ENCODE measurements at places on chromosomes 12 and 14. TPM values are rescaled to one million over a fixed set of nuclear protein-coding genes. Genes with fewer than 3 reads are reported as not detected.

The GPR137C gene
- total RNA-seq: 0.65 TPM

The CNTN1 gene
- total RNA-seq: not detected

The ZNF268 gene
- 29.3 TPM for total RNA-seq

The MDGA2 gene
- total RNA-seq: not detected

The MYO1H gene
- total RNA-seq: not detected

The KRT75 gene
- not detected for total RNA-seq

The TOMM20L gene
- total RNA-seq: not detected

The NRXN3 gene
- 0.16 TPM for total RNA-seq

The CCDC198 gene
- total RNA-seq: not detected
